ENCODE measurements at places on chromosomes 13 and 19.

DNA sequence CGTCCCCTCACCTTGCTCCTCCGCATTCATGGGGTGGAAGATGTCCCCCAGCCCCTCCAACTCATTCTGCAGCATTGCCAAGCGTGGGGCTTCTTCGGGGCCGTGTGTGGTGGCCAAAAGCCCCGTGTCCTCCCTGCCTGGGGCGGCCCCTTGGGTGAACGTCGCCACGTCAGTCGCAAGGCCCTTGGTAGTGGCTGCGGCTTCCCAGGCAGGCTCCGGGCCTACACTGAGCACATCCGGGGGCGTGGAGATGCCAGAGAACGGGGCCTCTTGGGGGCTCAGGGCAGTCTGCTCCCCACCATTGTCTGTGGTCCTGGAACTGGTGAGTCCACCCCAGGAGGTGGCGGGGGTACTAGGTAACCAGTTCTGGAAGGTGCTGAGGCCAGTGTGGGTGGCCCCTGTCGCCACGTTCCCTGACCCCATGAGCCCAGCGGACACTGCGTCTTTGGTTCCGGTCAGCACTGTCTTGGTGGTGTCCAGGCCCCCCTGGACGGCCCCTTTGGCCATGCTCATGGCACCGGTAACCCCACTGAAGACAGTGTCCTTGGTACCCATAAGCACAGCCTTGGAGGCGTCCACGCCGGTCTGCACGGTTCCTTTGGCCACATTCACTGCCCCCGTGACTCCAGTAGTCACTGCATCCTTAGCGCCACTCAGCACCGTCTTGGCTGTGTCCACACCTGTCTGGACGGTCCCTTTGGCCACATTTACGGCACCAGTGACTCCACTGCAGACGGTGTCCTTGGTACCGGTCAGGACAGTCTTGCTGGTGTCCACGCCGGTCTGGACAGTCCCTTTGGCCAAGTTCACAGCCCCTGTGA lies 7.6 kb downstream of the PLIN4 start:
- DNase-seq, result no peak

DNA sequence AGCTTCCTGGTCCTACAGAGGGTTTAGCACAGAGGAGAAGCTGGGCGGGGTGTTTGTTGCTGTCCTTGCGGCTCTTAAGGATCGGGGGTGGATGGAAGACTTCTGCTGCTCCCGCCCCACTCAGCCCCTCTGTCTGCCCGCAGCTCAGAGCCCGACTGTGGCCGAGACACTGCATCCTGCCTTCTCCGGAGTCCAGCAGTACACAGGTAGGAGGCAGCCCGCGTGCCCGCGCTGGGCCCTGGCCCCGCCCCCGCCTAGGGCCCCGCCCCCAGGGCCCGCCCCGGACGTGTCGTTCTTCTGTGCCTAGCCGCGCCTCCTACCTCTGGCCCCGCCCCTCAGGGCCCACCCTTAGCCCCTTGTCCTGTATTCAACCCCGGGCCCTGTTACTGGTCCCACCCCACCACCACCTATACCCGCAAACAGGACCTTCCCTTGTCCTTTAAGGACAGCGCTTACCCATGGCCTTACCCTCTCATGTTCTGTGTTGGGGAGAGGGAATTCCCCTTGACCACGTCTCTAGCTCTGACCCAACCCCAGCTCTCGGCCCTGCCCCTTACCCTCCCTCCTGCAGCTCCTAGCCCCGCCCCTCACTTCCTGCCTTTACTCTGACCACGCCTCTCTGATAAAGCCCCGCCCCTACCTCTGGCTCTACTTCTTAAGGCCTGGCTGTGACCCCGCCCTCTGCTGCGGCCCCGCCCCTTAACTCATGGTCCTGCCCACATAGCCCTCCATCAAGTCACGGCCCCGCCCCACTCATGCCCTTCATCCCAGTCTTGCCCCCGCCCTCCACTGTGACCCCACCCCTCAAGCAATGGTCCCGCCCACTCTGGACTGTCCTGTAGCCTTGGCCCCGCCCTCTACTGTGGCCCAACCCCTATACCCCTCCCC lies 60.5 kb downstream of the CELF5 start:
- DNase-seq, result no peak

DNA sequence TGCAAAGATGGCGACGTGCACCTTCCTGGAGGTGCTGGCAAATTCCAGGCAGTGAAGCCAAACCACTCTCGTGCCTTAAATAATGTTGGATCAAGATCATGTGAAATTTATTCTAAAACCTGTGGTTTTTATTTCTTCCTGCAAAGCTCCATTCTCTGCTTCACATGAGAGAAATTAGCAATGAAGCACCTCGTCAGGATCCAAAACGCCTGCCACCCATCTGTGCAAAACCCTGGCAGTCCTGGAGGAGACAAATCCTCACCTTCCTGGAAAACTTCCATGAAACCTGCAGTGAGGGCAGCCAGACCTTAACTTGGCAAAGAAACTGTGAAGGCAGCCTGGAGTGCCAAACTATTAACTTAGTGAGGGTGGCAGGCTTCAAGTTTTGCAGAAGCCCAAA lies 47.6 kb downstream of the CHST8 start:
- no peak for DNase-seq

DNA sequence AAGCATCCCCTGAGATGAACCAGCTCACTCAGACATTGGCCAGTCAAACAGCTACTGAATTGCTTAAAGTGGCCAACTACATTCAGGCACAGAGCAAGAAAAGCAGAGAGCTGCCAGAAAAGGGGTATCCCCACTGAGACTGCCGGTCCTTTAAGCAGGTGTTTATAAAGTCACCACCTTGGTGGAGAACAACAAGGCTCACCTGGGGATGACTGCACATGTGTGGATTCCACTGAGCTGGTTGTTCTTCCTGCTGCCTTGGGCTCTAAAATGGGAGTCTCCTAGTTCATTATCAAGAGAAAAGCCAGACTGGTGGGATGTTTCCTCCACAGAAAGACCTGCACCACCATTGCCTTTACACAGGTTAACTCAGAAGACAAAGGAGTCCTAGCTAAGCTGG lies 51.8 kb upstream of the IPO5 start:
- DNase-seq, result no peak

GRCh38 chr19:28472843-28473242 lies 740.1 kb downstream of the UQCRFS1 start:
- no peak for DNase-seq

DNA sequence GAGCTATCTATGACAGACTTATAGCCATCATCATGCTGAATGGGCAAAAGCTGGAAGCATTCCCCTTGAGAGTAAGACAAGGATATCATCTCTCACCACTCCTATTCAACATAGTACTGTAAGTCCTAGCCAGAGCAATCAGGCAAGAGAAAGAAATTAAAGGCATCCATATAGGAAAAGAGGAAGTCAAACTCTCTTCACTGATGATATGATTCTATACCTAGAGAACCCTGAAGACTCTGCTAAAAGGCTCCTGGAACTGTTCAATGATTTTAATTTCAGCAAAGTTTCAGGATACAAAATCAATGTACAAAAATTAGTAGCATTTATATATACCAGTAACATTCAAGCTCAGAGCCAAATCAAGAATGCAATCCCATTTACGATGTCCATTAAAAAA lies 21.7 kb upstream of the C1QTNF9B start:
- DNase-seq, result no peak

DNA sequence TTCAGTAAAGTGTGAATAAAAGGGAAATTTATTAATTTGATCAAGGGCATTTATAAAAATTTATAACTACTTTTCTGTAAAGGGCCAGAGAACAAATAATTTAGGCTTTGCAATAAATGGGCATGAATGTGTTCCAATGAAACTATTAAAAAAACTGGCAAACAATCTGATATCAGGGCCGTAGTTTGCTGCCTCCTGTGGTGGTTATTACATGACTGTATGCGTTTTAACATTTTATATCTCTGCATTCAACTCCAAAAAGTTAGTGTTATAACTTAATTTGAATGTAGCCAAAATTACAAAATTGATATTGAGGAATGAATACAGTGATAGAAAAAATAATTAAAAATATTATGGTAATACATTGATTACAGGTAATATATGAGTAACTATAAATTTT lies 80.5 kb upstream of the POSTN start:
- DNase-seq, result no peak

GRCh38 chr13:107347641-107348369 lies 779.9 kb upstream of the ARGLU1 start:
- no peak for DNase-seq

- DNase-seq, result peak; percentile 83
These were observed 167.6 kb downstream of the PTPRS start for GRCh38 chr19:5172859-5173630.

DNA sequence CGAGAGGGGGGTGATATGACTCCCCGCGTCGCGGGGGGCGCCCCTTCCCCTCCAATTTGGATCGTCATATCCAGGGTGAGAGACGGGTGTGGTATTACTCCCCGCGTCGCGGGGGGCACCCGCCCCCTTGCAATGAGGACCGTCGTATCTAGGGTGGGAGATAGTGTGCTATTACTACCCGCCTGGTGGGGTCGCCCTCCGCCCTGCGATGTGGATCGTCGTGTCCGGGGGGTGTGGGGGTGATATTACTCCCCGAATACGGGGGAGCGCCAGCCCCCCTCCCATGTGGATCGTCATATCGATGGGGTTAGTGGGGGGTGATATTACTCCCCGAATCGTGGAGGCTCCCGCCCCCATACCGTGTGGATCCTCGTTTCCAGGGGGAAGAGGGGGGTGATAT lies 29.2 kb upstream of the RGCC start:
- DNase-seq, result peak; percentile 80

DNA sequence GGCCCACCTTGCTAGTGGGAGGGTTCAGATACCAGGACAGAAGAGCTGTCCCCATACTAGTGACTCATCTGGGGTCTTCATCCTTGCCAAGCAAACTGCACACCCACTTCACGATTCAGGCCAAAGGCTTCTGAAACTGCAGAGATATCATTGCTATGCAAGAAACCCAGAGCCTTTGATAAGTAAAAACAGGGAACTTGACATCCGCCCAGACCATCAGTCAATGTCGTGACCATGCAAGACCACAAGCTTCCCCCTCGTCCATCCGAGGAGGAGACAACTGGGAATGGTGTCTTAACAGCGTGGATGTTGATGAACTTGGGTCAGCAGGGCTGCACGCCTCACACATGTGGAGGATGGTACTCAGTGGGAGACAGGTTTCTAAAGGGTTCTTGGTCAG lies 58.0 kb downstream of the ABCC4 start:
- peak; percentile 24 for DNase-seq

DNA sequence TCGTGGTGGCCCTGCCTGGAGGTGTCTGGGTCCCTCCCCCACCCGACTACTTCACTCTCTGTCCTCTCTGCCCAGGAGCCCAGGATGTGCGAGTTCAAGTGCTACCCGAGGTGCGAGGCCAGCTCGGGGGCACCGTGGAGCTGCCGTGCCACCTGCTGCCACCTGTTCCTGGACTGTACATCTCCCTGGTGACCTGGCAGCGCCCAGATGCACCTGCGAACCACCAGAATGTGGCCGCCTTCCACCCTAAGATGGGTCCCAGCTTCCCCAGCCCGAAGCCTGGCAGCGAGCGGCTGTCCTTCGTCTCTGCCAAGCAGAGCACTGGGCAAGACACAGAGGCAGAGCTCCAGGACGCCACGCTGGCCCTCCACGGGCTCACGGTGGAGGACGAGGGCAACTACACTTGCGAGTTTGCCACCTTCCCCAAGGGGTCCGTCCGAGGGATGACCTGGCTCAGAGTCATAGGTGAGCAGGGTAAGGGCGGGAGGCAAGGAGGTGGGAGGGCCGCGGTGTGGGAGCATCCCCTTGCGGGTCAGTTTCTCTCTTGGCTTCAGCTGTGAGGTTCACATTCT lies 19.2 kb downstream of the NECTIN2 start:
- no peak for DNase-seq

GRCh38 chr13:25249001-25249543 lies 38.2 kb downstream of the MTMR6 start:
- DNase-seq, result peak; percentile 54

DNA sequence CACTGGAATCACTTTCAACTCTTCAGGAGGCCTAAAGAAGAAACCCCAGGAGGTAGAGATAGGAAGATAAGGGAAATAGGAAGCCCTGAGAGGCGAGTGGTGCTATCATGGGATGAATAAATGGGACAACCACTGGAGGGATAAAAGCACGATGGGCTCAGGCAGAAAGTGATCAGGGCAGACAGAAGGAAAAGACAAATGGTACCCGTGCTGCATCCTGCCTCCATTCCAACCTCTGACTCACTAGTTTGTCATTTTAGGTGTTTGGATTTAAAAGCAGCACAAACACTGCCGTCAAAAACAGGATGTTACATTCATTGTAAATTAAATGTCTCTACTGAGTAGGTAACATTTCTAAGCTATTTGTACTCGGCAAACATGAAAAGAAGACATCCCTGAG lies 314.3 kb upstream of the HTR2A start:
- DNase-seq, result no peak

DNA sequence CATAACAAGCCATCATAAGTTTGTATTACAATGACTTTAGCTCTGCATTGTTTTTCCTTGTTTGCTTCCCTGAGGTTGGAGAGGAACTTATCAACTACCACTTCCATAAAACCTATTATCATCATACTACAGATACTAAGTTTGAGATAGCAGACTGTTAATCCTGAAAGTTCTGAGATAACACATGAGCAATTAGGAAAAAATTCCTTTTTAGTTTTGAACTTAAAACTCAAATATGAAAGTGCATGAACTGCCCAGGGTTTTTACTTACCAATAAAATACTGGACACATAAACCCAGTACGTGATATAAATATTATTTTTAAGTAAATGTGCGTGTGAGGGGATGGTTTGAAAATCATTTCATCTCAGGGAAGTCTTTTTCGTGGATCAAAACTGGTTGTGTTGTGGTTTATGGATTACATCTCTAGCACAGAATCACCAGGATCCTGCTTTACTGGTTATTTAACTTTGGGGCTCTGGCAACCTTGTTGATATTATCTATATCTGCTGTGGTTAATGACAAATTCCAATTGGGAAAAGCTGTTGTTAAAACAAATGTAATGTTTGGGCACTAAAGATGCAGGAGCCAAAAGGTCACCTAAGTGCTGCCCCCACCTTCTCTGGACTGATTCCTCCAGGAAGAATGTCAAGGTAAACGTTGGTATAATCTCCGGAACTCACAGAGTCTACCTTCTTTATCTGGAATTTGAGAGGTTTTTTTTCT lies 12.4 kb downstream of the CDX2 start:
- DNase-seq, result no peak

- DNase-seq, result no peak
These were observed 22.5 kb downstream of the LTBP4 start for GRCh38 chr19:40623403-40624251.

- no peak for DNase-seq
These were observed 386.3 kb downstream of the KCTD12 start for GRCh38 chr13:76499891-76500290.

- DNase-seq, result no peak
These were observed 76.0 kb downstream of the CAB39L start for GRCh38 chr13:49367640-49368422.

- no peak for DNase-seq
These were observed 192.8 kb downstream of the LACC1 start for GRCh38 chr13:44072536-44072935.

All from head of caudate nucleus (tissue), 42 donors.